ENCODE measurements at places on chromosomes 12 and 14. TPM values are rescaled to one million over a fixed set of nuclear protein-coding genes. Genes with fewer than 3 reads are reported as not detected.

DNA sequence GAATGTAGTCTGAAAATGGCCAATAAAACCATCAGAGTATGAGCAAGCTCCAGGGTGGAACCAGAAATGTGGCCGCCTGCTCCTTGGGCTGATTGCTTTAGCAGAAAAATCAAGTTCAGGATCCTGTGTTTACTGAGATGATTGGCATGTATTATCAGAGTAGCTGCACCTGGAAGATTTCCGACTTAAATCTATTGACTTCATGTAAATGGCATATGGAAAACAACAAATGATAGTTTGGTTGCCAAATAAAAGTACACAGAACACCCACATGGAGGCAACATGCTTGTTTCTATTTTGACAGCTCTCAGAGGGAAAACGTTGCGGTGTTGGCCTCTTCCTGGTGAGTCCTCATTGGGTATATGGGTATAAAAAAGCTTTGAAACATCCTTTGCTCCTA is 31.3 kb downstream of the SOCS2 start:
- DNase-seq = no peak

GRCh38 chr14:61202124-61202523 is 79.0 kb downstream of the TMEM30B start:
- no peak for DNase-seq

DNA sequence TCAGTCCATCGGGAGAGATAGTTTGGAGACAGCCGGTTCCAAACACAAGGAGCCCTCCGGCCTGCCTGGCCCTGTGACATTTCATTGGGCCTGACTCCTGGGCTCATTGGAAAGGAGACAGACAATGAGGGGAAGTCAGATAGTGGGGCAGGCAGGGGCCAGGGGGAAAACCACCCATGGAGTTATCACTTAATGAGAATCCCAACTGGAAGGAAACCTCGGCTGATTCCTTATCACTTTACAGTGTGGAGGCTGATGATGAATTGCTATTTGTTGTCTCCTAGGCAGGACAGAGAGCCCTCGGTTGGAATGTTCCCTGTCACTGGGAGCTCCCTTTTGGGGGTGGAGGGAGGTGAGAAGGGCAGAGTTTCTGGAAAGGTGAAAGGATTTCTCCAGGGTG is 44.4 kb downstream of the TBX5 start:
- no peak for DNase-seq

DNA sequence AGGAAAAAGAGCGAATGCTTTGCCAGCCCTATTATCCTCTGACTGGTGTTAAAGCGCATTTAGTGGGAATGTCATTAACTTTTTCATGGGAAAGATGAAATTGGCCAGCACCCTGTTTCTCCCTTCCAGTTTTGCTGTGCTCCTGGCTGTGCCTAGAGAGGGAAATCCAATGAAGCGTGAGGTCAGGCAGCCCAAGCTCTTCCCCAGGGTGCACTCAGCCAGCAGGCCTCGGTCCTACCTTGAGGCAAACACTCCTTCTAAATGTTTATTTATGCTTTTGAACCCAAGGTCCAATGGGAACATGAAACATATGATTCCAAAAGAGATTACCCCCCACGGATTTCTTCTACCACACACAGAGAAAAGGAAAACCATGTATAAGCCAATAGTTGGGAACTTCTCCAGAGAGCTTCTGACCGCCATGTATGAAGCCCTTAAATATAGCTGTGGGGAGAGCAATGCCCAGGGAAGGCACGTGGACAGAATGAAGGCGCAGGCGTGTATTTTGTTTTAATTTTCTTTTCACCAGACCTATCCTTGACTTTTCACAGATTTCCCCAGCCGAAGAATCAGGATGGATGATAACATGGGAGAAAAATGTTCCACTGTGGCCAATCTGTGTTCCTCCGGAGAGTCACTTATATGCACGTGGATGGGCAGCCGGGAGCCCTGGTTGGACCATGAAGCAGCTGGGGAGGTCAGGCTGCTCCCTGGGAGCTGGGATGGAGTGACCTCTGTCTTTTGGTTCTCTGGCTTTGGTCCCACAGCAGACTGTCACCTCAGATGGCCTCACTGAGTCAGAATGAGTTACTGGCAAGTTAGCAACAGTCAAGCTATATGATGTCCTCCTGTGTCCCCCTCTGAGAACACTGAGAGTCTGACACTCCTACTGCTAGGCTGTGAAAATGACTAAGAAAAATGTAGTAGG is 37.3 kb downstream of the GPR135 start:
- peak; percentile 59 for DNase-seq

DNA sequence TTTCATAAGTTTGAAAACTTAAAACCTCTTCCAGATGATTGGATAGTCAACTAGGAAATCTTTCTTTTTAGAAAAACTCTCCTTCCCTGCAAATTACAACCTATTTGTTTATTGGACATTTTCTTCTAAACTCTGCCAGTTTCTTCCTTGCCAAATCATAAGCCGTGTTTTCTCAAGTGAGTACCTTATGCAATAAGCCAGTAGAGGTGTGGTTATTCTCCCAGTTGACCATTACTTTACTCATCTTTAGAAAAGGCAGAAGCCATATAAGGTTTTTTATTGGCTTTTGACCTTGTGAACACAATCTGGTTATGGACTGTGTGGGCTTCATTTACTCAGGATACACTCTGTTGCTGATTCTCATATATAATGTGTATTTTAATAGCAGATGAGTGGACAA is 14.6 kb downstream of the ACTR6 start:
- no peak for DNase-seq

- no peak for DNase-seq
Observed at GRCh38 chr12:53107122-53107521, 3.8 kb downstream of the SOAT2 start.

DNA sequence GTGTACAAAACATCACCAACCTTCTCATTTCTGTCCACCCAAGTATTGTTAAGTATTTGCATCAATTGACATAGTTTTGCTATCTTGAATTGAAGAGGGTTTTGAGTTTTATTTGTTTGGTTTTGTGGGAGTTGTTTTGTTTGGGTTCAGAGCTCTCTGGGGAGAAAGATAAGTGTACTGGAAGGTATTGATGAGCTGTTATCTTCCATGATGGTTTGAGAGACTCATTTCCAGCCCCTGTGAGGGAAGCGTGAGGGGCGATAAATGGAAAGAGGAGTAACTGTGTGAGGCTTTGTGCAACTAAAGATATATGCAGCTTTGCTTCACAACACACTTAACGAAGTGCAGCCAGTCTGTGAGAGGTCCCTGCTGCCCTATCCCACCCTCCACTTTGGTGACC is 15.7 kb upstream of the CIPC start:
- no peak for DNase-seq

Gene CFAP251
- 2.2 TPM for polyA plus RNA-seq

Gene C1S
- polyA plus RNA-seq = 57.3 TPM

Gene APEX1
- 170 TPM for polyA plus RNA-seq
